ENCODE measurements at places on chromosomes 12 and 14. TPM values are rescaled to one million over a fixed set of nuclear protein-coding genes. Genes with fewer than 3 reads are reported as not detected.

DNA sequence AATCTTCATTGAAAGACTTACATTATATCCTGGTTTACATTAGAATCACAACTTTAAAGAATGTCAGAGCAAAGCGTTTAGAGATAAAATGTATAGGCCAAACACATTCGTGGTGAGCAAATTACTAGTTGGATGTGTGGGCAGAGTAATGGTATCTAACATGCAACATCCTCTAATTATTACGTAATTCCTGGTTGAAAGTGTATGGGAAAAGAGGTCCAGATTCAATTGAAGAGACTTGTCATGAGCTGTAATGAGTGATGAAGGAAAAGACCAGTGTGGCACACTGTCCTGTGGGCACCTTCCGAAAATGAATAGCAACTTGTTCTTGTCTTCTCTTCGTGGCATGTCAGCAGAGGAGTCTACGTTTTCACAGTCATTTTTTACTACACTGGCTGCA lies 192.8 kb downstream of the LRIG3 start:
- DNase-seq, result no peak
- no peaks in the 10 kb centered on the region for H3K27me3 ChIP-seq
- H3K4me3 ChIP-seq, result no peak overlapping the region
- 0 out of 2 replicates have a peak, but pooled peaks cover 4% of the 10 kb centered on the region for H3K4me1 ChIP-seq

- no peak overlapping the region for H3K27ac ChIP-seq
- no peaks in the 10 kb centered on the region for H3K4me1 ChIP-seq
- no peak for DNase-seq
Observed at GRCh38 chr14:24630872-24631477, 3.0 kb downstream of the GZMB start.

GRCh38 chr12:47839214-47839876 lies 19.6 kb upstream of the HDAC7 start:
- H3K27ac ChIP-seq, result no peak overlapping the region
- H3K27me3 ChIP-seq, result no peaks in the 10 kb centered on the region
- no peak overlapping the region for H3K4me3 ChIP-seq
- peaks cover 27% of the 10 kb centered on the region for H3K4me1 ChIP-seq
- DNase-seq, result no peak

GRCh38 chr14:74549588-74549987 lies 56.0 kb downstream of the ISCA2 start:
- no peak overlapping the region for H3K4me3 ChIP-seq
- no peak overlapping the region for H3K27ac ChIP-seq
- no peaks in the 10 kb centered on the region for H3K36me3 ChIP-seq
- no peak for DNase-seq

The KRT5 gene
- total RNA-seq, result not detected

GRCh38 chr12:31562594-31563328 lies 28.2 kb downstream of the DENND5B start:
- H3K27ac ChIP-seq, result peak overlapping the region; percentile 49
- no peak for DNase-seq
- no peak overlapping the region for H3K4me3 ChIP-seq
- peaks cover 2% of the 10 kb centered on the region for H3K36me3 ChIP-seq

The KCNC2 gene
- total RNA-seq, result not detected

All from WTC11 (cell line).